ENCODE measurements at places on chromosomes 16 and 17.

GRCh38 chr16:85046472-85046916, 18.9 kb downstream of the KIAA0513 start:
- DNase-seq: no peak

DNA sequence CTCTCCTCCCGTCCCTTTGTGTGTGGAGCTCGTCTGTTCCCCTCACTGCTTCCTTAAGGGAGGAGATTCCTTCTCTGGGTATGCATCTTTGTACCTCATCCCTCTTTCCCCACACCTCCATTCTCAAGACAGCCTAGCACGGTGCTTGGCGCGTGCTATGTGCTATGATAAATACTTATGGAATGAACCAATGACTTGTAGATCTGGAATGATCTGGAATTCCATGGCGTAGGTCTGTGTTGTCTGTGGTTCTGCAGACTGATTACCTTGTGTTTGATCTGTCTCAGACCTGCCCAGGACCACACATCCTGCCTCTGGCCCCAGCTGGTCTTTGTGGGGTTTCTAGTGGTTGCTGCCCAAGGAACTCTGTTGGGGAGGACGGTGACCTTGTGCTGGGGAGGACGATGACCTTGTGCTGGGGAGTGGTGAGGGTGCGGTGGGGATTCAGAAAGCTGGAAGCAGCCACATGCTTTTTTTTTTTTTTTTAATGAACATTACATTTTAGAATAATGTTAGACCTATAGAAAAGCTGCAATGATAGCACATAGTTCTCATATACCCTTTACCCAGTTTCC, 33.5 kb upstream of the ETV4 start:
- no peak for DNase-seq

- no peak for DNase-seq
These were observed 16.7 kb downstream of the ERCC4 start for GRCh38 chr16:13936596-13937081.

DNA sequence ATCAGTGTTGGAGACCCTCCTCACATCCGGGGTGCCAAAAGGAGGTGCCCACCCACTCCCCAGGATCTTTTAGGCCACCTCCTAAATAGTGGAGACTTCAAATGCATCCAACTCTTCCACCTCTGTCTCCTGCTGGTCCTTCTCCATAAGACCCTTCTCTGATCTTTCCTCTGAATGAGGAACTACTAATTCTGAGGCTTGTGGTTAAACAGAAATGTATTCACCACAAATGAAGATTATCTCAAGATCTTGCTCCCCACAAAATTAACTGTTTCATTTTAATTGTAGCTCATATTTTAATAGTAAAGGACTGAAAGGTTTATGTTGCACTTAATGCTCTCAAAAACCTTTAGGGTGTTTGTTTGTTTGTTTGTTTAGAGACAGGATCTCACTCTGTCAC, 34.1 kb downstream of the TLE7 start:
- no peak for DNase-seq

DNA sequence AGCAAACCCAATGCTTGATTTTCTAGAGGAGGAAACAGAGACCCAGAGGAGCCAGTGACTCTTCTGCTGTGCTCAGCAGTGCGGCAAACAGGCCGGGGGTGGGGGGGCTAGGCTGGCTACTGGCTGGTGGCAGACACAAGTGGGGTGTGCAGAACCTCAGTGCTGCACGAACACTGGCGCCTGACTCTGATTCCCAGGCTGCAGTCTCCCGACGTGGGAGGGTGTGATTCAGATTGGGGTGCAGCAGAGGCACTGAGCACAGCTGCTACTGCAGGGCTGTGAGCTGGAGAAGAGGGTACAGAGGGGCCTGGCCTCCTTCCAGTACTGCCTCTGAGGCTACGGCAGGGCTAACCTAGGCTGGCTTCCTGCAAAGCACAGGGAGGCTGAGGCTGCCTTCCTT, 8.1 kb downstream of the RPL19 start:
- peak; percentile 21 for DNase-seq

GRCh38 chr17:55625521-55625920, 97.1 kb downstream of the TMEM100 start:
- no peak for DNase-seq

GRCh38 chr17:56983366-56983765, 5.4 kb downstream of the SCPEP1 start:
- DNase-seq: no peak

DNA sequence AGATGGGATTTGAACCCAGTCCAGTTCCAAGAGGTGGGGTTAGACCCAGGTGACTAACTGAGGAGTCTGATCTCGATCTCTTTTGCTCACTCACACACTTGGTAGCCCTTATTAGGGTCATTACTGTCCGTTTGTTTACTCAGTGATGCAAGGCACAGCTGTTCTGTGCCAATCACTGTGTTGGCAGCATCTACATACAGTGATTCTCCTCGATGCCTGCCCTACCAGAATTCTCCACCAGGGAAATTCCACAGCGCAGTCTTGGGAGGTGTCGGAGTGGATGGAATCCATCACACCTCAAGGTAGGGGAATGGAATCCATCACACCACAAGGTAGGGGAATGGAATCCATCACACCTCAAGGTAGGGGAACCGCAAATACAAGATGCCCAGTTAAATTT, 279.6 kb downstream of the MAF start:
- DNase-seq: no peak

- no peak for DNase-seq
These were observed 53.3 kb downstream of the HIC1 start for GRCh38 chr17:2108170-2108569.

DNA sequence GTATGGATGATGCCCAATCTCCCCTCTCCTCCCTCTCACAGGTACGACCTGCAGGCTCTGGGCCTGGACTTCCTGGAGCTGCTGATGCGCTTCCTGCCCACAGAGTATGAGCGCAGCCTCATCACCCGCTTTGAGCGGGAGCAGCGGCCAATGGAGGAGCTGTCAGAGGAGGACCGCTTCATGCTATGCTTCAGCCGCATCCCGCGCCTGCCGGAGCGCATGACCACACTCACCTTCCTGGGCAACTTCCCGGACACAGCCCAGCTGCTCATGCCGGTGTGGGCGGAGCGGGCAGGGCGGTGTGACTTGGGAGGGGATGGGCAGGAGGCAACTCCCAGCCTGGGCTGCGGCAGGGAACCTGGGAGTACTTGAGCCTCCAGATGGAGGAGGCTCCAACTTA, 18.1 kb downstream of the SPATA32 start:
- DNase-seq: no peak

DNA sequence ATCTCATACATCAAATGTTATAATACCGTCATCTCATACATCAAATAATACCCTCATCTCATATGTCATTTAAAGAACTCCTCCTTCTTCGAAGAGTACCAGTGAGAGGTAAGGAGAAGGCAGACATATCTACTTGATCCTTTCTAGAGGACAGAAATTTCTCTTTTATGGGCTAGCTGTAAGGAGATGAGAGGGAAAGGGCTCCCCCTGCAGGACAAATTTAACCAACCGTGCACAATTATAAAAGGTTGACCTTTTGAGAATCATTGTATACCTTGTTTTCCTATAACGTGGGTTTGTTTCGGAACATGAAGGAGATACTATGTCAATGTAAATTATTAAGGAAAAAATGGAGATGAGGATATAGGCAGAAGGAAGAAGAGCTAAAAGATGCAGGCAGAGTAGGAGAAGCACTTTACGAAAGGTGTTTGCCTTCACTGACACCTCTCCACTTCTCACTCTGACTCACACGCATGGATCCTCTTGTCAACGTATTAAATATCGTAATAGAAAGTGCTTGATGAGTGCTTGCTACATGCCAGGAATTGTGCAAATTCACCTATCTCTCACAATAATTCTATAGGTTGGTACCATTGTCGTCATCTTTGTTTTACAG, 465.9 kb upstream of the ERCC4 start:
- no peak for DNase-seq

DNA sequence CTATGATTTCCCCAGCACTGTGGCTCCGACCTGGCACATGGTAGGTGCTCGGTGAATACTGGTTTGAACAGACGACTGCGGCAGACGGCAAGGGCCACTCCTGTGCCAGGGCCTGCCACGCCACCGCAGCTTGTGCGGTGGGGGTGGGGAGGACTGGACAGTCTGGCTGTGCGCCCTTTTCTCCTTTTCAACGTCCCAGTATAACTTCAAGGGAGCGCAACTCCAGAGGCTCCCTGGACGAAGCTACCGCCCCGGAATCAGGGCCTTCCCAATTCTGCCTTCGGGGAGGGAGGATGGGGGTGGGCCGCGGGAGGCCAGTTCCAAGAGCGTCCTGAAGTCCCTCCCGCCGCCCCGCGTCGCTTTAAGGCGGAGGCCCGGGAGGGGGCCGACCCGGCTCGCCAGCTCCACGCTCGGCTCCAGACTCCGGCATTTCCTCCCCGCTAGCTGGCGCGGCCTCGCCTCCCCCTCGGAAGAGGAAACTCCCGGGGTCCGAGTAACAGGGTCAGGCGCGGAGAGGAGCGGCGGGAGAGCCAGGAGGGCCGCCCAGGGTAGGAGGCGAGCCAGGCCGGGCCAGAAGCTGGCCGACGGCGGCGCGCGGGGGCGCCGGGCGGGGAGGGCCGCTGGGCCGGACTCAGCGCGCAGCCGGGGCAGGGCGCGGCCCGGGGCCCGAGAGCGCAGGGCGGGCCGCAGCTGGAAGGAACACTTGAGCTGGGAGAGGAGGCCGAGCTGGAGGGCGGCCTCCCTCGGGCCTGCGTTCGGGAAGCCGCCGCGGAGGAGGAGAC, at the start of gene ITPRIPL2:
ITPRIPL2 (plus strand) TSS at position 388 of the 782 bp plus-strand sequence. CDS start 498 bp downstream, outside the sequence.
- DNase-seq: no peak

DNA sequence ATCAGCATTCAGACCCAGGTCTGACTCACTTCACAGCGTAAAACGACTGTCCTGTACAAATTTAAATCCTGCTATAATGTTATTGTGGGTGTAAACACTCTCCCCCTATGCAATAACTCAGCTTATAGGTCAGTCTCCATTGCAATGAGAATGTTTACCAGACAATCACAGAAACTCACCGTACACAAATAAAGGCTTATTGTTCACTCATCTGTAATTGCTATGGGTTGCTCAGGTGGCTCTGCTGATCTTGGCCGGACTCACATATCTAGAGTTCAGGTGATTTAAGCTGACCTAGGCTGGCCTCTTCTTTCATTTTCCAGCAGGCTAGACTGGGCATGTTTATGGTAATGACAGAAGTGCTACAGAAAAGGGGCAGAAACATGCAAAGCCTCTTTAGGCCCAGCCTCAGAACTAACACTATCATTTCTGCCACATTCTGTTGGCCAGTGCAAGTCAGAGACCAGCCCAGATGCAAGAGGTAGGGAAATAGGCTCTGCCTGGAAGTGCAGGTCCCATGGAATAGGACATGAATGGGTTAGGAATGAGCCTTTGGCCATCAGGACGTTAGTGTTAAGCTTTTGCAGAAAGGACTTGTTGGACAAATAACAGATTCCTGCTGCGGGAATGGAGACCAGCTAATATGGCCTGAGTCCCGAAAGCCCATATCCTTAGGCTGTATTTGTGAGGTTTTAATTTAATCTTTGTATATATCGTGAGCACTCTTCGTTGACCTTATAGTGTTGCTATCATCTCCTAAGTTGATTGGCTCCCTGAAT, 44.0 kb downstream of the HLF start:
- no peak for DNase-seq

DNA sequence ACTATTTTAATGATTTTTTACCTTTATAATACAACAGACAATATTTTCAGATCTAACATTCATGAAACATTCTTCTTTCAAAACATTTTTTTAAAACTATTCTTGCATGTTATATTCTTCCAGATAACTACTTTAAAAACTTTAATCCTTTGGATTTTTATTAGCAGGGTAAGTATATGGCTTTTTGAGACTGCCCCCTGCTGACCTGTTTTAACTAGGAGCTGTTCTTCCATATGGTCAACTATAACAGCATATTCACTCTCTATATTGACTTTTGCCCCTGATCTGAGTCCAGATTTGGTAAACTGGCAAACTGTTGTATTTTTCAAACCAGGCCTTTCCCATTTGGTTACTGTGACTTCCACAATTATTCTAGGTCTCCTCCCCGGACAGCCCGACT, 16.5 kb downstream of the ZNF18 start:
- no peak for DNase-seq

GRCh38 chr16:79751471-79752184, 151.1 kb upstream of the MAF start:
- DNase-seq: no peak

- no peak for DNase-seq
These were observed 27.1 kb downstream of the ARSG start for GRCh38 chr17:68318103-68318991.

GRCh38 chr16:86079255-86079885, 180.4 kb downstream of the IRF8 start:
- no peak for DNase-seq

DNA sequence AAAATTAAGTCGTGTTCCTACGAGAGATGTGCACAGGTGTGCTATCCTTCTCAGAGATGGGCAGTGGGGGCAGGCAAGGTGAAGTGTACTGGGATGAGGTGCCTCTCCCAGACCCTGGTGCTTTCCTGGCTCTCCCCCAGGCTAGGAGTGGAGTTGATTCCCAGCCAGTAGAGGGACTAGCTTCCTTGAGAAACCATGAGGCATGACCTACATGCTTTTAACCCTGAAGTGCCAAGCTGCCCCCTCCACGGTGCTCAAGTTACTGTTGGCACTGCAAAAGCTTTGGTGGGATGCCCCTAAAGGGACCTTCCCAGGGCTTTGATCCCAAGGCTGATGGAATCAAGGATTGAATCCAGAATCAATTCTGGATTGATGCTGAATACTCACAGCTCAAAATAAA, 47.0 kb upstream of the SREBF1 start:
- DNase-seq: no peak

DNA sequence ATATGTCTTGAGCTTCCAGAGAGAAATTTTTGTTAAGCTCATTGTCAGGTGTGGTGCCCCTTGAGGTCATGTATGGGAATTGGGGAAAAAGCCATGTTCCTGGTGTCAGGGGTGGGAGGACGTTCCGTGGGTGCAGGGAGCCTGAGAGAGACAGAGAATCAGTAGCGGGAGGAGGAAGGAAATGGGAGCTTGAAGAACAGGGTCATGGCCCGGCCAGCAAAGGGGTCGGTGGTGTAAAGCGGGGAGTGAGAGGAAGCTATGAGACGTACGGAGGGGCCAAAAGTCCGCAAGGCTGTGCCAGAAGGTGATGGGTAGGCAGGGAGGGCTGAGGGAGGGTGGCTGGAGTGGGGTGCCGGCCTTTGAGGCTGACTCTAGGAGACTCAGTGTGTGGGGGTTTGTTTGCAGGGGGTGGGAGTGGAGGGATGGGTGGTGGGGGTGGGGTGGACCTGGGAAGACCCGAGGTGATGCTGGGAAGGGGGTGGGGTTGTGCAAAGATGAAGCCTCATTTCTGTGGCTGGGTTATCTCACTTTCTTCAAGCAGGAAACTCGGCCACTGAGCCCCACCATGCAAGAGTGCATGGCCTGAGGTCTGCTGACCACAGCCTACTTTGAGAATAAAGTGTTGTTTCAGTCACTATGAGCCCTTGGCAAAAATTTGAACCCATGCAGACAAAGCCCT, 63.6 kb downstream of the PLCG2 start:
- DNase-seq: no peak

Data from stimulated activated CD8-positive, alpha-beta memory T cell treated with anti-CD3 and anti-CD28 coated beads, Interleukin-4, amount 100 ng/mL, for 4 hours (primary cell).